ENCODE measurements at places on chromosomes 16 and 17.

- peak; percentile 88 for DNase-seq
Measured at GRCh38 chr17:38322156-38322779, 21.5 kb downstream of the GPR179 start.

DNA sequence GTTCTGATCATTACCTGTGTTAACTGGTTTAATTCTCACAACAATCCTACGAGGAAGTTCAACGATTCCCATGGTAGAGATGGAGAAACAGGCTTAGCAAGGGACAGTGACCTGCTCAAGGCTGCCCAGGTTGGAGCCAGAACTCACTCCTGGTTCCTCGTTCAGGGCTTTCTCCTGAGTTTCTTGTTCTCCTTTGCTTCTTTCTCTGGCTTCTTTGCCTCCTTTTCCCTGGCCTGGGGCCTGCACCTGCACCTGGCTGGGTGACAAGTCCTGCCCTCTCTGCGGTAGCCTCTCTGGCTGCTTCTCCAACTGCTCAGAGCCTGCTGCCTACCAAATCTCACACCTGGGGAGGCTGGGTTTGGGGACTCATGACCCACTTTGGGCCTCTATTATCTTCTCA is 2.8 kb downstream of the CCL22 start:
- DNase-seq, result no peak

DNA sequence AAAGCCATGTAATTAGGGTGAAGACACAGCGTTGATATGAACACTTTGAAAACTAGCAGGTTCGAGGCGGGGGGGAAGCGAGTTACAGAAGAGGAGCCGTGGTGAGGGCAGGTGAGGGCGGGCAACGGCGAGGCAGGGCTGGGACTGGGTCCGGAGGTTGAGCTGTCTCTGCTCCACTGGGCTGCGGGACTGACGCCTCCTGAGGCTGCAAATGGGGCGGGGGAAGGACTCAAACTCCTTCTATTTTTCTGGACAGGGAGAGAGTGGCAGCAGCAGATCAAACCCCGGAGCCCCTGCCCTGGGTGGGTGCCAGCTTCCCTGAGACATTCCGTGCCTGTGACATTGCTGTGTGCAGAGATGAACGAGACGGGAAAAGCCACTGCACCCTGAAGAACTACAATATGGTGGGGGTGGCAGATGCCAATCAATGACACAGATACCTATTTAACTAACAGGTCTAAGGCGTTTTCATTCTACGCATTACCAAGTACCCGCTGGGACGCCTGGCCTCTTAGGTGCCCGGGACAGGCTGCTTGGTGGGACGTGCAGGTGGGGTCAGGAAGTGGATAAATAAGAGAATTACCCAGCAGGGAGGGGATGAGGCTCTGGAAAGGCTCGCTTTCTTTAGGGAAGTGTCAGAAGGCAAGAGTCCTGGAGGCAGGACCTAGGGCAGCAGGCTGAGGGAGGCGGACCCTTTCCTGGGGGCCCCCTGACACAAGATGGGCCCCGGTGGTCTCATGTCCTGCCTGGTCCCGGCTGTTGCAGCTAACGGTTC is 30.4 kb downstream of the RPH3AL start:
- DNase-seq, result no peak

DNA sequence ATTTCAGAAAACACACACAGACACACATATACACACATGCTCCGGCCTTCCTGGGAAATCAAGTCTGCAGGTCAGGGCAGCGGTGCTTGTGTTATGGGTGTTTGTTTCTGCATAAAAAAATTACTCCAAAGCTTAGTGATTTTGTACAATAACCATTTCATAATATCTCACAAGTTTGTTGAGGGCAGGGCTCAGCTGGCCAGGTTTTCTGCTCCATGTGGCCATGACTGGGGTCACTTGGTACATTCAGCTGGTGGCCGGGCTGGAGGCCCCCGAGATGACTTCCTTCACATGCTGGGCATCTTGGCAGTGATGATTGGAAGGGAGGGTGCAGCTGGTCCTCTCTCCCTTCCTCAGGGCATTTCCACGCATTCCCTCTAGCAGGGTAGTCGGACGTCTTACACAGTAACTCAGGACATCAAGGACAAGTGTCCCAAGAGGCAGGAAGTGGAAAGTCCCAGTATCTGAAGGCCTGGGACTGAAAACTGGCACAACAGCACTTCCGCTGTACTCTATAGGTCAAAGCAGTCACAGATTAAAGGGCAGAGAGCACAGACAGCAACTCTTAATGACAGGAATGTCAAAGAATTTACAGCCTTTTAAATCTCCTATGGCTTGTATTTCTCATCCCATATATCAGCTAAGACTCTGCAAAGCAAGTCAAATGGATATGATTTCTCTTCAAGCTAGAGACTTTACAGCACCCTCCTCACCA is 127.4 kb downstream of the ZNF18 start:
- DNase-seq, result no peak

- no peak for DNase-seq
Measured at GRCh38 chr16:83888672-83889044, 10.3 kb upstream of the MLYCD start.

DNA sequence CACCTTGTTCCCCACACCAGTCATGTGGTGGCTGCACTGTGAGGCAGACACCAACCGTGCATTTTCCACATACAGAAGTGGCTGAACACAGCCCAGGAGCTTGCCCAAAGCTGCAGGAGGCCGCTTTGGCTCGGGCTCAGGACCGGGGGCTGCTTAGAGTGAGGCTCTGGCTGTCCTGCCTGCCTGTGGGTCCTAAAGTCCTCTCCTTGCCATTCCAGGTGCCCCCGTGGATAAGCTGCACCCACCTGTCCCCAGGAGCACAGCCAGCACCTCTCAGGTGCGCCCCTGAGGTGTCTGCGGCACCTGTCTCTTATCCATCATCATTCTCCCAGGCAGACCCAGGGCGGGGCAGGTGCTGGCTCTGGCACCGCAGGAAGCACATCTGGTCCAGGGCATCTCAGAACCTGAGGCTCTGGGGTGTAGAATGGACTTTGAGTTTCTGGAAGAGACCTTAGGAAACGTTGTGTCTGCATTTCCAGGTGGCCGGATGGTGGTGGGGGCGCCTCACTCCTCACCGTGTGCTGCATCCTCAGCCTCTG is 180.5 kb upstream of the ZNF469 start:
- DNase-seq, result no peak

GRCh38 chr17:2034806-2035540 is 5.0 kb downstream of the DPH1 start:
- no peak for DNase-seq

DNA sequence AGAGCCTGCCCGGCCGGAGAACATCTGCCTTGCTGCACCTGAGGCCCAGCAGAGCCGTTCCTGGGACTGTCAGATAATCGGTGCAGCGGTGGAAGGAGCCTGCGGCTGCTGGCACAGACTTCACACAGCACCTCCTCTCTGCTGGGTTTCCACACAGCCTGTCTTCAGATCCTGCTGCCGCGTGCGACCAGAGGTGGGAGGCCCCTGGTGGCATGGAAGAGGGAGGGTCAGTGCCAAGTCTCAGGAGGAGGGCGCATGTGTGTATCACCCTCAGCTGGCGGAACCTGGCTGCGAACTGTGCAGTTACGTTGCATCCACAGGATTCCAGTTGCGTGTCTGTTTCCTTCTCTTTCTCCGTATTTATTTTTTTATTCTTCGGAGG is 3.3 kb downstream of the CDK5R1 start:
- DNase-seq, result no peak

DNA sequence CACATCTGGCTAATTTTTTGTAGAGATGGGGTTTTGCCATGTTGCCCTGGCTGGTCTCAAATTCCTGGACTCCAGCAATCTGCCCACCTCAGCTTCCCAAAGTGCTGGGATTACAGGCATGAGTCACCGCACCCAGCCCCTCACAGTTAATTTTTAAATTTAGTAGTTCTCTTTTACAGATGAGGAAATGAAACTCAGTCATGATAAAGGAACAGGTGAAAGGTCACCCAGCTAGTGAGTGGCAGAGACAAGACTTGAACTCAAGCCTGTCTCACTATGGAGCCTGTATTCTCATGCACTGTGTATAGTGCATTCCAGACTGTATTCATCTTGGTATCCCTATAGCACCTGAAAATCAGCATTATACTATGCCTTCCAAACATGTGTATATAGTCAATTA is 77.1 kb upstream of the WSB1 start:
- DNase-seq, result no peak

DNA sequence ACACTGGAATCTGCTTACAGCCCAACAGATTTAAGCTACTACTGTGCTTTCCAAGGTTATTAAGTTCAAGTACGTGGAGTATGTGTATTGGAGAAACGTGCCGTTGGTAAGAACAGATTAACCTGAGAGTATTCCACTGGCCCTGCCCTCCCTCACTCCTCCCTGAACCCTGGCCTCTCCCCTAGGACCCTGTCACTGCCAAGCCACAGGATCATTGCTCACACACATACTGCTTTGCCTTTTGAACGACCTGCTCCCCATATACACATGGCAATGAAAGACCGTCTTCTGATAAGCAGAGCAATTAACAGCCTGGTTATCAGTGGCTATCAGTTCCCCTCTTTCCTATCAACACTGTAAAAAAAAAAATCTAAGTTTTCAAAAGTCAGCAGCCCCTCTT is 458.9 kb upstream of the DYNLRB2 start:
- no peak for DNase-seq

DNA sequence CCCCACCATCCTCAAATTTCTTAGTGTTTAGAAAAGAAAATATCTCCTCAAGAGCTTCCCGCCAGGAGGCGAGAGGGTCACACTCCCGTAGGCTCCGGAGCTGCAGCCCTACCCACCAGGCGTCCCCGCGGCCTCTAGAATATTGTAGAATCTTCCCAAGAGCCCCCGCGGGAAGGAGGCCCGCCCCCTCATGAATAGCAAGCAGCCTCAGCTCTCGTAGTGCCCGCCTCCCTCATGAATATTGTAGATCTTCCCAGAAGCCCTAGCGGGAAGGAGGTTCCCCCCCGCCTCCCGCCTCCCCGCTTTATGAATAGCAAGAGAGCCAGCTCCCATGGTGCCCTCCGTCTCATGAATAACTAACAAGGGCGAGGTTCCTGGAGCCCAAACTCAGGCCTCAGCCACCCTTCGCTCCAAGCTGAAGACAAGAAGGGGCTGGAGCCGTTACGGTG is at the start of gene FBXO47:
FBXO47 (minus strand) TSS at position 114 of the 449 bp plus-strand sequence. CDS start 4,378 bp downstream, outside the sequence.
- peak; percentile 85 for DNase-seq

- DNase-seq, result no peak
Measured at GRCh38 chr17:18951941-18952842, at the start of gene SLC5A10. Gene SLC5A10 (plus strand): TSS chr17:18952165. CDS start chr17:18952206, 41 bp downstream.

DNA sequence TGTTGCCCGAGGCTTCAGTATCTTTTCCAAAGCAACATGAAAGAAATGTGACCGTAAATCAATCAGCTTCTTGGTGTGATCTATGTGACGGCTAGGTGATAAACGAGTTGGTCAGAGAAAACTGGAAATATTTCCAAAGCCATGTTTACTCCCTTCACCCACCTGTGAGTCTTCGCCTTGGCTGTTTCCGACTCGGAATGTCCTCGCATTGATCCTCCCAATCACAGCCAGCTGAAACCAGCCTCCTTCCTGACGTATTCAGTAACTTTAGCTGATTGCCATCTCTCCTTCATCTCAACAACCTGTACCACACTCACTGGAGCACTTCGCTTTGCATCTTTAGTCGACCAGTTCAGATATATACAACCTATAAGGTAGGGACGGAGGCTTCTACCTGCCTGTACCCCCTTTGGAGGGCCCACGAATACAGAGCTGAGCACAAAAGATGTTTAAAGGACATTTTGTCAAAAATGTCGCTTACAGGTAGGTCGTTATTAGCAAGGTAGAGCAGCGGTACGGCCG is 705 bp downstream of the KRABD2 start:
- no peak for DNase-seq

DNA sequence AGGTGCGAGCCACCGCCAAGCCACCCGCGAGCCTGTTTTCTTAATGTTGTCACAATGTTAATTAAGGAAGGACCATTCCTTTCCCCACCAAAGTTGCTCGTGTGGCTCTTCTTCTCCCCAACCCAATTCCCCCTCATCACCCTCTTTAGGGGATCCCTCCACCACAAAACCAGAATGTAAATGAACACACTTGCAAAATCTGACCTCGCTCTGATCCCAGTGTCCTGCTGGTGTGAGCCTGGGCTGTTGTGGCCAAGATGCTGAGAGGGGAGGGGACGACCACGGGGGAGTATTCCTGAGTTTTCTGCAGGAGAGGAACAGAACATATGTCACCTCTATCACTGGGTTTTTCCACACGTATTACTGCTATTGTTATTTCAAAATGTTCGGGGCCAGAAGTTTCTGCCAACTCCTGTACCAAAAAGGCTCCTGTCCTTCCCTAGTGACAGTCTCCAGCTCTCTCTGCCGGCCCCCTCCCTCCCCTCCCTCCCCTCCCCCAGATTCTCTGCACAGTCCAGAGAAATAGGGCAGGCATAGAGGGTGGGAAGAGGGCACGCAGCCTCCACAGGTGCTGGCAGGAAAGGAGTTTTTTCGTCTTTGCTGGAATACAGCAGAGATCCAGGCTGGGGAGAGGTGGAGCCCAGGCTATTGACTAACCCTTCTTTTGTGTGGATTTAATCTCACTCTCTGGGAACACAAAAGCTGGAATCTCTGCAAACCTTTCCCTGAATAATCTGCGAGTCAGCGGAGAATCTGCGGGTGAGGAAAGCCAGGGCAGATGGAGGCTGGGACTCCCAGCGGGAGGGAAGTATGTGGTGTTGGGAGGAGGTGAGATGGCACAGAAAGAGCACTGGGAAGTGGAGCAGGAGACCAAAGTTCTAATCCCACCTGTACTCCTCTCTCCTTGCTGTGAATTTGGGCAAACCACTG is 4.5 kb upstream of the CA4 start:
- no peak for DNase-seq

DNA sequence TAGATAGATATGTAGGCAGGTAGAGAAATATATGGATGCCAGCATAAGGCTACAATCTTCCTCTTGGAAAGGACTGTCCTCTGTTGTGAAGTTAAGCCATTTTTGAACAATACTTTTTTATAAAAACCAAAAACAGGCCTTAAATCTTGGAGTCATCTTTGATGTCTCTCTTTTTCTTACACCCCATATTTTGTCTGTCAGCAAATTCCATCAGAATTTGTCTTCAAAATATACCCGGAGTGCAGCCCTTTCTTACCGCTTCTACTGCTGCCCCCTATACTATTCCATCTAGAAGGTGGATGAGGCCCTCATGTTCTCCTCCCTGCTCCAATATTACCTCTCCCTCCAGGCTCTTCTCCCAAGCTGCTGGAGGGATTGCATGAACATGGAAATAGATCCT is 326.5 kb downstream of the HAPSTR1 start:
- no peak for DNase-seq

- no peak for DNase-seq
Measured at GRCh38 chr17:39196241-39196807, 1.1 kb downstream of the CACNB1 start.

DNA sequence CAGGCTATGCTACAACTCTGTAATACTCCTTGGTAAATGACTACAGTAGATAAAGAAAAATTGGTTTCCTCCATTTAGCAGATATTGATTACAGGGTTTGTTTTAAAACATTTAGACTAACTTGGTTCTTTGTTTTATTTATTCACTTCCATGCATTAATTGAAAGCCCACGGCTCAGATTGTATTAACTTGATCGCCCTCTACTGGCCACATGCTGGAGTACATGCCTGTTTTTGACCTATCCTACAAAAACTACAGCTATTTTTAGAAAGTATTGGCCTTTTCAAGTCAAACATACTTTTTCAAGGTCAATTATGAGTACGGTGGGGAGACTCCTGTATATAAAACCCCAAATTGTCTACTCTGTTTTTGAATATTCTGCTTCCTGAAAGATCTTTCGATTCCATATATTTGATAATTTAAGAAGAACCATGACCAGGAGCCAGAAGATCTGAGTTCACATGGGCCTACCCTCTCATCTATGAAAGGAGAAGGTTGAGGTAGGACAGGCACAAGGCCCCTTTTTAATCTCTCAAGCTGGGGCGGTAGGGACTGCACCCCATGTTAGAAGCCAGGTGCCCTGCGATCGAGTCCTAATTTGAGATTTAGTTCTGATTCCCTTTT is 51.8 kb downstream of the CA10 start:
- DNase-seq, result peak; percentile 66
